ENCODE measurements at places on chromosomes 2 and 18.

DNA sequence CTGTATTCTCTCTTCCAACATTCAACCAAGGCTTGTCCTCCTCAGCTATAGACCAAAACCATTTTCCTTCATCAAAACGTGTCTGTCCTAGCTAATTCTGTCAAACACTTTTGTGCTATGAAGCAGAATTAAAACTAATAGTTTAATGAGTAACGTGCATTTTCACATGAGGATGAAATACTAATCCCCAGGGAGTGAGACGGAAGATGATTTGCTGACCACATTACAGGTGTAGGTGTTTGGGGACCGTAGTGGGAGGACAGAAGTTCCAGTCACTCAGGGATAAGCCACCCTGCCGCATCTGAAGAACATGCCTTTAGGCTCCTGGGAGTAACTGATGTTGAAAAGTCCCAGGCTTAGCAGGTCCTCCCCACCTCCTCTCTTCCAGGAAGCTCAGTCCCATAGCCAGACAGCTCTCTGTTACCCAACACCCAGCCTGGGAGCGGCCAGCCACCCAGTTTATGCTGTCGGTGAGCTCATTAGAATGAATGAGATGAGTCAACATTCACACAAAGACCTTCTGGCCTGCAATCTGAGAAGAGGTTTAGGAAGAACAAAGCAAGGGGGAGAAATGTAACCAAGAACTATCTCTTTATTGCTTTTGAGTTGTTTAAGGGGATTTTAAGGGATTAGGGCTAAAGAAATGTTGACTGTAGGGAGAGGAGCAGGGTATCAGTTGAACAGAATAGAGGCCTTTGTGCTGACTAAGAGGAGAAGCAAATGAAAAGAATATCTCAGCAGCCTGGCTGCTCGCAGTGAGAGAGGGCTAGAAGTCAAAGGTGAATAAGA lies 122.5 kb downstream of the FOXI3 start:
- DNase-seq: no peak

DNA sequence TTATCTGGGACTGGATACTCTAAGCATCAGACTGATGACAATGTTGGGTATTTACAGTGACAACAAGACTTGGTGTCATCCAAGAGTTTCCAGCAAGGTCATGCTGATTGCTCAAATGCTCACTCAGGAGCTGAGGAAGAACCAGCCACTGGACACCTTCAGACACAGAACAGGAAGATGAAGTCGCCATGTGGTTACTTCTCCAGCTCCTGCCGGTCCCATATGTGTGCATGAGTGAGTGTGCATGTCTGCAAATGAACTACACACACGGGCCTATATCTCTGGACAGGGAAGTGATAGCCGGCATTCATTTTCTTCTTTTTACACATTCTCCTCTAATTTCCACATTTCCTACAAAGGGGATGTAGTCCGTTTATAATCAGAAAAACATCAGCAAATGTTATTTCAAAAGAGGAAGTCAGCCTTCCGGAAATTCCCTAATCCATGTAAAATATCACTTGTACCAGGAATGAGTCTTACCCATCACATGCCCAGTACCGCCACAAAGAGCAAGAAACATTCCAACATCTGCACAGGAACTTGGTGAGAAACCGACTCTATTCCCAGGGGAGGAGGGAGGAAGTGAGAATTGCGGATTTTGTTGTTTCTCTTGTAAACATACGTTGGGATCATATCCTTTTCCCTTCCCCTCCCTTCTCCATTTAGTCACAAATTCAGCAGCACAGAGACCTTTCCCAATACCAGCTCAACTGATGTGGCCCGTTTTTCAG lies 10.8 kb downstream of the RFX8 start:
- DNase-seq: no peak

DNA sequence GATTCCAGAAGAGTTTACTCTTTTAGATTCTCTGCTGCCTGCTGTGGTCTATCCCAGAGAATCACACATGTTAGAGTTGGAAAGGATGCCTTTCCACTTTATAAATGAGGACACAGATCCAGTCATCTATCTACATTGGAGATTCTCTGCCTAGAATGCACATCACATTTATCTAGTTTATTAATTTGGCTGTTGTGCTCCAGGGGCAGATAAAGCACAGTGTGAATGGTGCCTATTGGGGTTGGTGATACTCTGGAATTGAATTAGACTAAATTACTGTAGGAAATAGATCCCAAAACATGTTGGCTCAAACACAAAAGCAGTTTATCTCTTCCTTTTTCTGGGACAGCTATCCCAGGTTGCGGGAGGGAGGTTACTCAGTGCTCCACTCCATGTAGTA lies 14.9 kb downstream of the SIX2 start:
- DNase-seq: no peak

DNA sequence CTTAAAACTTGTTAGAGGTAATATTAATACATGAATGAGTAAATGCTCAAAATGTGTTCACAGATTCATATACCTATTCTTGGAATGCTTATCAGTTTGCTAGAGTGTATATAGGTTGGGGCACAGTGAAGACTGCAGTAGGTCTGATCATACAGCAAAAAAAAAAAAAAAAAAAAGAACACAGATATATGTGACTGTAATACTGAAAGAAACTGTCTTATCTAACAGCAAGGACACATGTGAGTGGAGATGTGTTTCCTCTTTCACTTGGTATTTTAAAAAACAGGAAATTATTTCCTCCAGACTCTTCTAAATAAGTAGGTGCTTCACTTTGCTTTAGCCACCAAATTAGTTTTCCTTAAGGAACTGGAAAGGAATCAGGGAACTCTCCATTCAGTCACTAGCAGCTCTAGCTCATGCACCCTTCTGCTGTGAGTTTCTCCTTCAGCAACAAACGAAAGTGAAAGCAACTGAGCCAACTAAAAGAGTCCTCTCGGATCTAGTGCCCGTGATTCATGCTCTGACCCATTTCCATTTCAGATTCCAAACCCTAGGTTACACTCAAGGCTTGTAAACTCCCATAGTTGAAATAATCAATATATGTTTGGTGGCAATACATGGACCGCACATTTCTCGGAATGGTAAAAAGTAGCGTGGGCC lies 98.5 kb downstream of the DSEL start:
- DNase-seq: no peak

DNA sequence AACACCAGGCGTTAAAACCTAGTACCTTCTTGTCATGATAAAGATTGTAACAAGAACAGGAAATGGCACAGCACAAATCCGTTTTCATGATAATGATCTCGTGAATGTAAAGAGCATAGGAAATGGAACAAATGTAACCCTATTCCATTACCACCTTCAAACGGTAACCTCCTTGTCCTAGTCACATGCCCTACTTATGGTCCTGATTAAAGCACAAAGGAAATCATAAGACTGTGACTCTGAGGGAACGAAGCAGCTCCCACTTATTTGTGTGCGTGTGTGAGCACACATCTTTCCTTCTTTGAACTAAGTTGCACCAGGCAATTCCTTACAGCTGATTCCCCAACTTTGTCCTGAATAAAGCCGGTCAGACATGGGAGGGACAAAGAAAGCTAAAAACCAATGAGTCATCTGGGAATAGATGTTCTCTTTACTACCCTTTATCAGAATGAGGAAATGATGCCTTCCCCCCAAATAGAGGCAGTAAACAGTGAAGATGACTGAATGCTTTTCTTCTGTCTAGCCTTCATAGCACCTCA lies 192.6 kb downstream of the IKZF2 start:
- no peak for DNase-seq

GRCh38 chr18:857986-858385 lies 45.9 kb upstream of the YES1 start:
- DNase-seq: no peak

DNA sequence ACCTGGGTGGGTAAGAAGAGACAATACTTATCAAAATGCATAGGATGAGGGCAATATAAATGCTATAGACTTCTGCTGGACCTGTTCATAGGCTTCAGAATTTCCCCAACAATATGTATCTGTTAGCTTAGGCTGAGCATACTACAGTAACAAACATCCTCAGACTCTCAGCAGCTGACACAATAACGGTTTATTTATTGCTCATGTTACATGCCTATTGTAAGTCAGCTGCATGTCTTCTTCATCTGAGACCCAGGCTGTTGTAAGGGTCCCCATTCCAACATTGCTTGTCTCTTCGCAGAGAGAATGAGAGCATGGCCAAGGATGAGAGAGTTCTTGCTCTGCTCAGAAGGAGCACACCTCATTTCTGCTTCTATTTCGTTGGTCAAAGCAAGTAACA lies 150.7 kb downstream of the TMEM200C start:
- no peak for DNase-seq

DNA sequence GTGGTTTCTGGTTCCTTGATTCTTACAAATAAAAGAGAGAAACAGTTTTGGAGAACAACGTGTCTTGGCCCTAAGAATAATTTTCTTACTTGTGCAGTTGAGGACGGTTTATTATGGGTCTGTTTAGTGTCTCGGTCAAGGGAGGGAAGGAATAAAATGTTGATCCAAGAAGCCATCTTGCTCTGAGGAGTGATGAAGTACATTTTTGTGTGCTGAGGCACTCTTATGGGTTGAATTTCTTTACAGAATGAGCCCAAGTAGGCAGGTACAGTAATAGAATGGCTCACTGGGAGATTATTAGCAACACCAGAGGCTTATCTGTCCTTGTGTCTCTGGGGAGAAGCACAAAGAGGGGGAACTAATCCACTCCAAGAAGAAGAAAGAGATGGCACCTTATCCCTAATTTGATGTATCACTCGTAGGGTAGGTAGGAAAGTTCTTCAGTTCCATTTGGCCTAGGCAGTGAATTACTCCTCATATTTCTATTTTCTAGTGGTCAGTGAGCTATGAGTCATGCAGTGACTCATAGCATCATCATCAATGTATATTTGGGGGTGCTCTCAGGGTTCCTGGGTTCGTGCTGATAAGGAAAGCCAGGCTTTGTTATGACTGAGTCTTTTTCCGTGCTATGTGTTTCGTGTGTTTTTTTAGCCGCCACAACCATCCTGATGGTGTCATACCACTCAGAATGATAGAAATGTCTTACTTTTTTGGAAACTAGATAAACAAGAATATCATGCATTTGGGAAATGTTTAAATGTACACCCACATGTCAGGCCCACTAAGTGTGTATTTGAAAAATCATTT lies 250.1 kb upstream of the CTAGE1 start:
- DNase-seq: no peak

GRCh38 chr2:45622336-45623075 lies 11.4 kb upstream of the SRBD1 start:
- DNase-seq: no peak

DNA sequence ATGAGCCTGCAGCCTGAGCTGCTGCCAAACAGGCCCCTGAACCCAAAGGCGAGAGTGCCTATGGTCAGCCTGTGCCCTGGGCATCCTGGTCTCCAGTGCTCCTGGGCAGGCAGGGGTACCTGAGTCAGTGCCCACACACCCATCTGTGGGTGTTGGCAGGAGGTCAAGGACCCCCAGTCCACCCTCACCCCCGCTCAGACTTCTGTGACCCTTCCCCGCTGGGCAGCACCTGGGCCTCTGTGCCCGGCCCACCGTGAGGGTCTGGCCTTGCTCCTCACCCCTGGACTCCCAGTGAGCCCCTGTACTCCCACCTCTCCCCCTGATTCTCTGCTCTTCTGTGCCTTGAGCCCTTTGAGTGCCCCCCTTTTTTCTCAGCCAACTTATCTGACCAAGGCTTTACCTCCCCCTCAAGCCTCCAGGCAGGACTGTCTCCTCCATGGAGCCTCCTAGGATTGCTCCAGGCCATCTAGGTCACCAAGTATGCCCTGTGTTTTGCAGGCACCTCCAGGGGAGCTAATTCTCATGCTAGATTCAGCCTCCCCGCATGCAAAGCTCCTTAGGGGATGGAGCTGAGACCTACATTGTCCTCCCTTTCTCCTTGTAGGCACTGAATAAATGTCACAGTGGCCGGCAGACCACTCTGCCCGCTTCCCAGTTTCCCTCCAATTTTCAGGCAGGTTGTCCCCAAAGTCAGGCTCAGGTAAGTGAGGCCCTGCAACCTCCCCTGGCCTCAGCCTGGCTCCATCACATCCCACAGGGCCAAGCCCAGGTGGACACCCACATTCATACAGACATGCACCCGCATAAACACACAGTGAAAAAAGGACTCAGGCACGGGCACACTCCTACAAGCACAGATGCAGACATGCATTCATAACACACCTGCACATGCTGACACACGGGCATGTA lies 21.9 kb upstream of the PTMA start:
- DNase-seq: no peak

DNA sequence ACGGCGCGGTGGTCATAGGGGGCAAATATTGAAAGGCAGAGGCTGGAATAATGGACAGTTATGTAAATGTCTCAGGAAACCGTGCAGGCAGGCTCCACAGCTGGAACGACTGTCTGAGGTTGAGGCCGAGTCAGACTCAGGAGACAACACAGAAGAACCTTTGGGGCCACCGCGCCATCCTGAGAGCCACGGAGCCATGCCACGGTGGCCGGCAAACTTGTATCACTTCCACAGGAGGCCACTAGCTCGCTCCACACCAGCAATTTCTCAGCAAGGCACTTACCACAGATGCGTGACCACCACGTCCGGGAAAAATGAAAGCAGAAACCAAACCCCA lies 156.7 kb upstream of the SALL3 start:
- no peak for DNase-seq

DNA sequence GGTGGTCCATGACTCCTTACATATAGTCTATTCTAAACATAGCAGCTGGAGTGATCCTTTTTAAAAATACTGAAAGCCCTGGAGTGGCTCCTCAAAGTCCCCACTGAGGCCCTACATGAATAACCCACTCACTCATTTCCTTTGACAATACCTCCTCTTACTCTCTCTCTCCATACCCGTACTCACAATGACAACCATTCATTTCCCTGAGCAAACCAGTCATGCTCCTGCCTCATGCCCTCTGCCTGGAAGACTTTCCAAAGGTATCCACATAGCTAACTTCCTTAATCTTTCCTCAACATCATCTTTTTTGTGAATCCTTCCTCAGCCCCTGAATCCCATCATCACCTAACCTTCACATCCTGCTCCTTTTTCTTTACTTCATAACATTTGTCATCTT lies 102.6 kb downstream of the BAZ2B start:
- no peak for DNase-seq

- DNase-seq: no peak
Measured at GRCh38 chr2:227378371-227378782, 729 bp downstream of the TM4SF20 start.

- DNase-seq: no peak
Measured at GRCh38 chr2:69292256-69292655, 94.8 kb downstream of the GFPT1 start.

DNA sequence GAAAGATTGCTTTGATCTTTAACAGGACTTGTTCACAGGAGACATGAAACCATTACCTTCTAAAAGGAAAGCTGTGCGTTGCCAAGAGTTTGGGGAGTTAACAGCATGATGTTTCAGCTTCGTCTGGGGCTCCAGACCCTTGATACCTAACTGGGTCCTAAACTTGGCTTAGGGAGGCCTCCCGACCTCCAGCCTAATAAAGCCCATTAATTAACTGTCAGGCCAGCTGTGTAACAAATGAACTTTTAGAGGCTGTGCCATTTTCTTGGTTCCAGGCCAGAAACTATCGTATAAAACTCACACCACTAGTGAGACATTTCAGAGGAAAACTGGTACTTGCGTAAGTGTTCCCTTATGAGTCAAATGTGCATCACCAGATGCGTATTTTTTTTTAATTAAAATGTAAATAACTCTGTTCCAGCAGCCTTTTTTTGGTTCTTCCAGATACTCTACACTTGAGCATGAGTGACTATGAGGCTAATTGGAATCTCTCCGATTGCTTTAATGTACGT lies 236.5 kb downstream of the BCL2 start:
- no peak for DNase-seq
